Right renal pelvis (tissue), 4 donors: ENCODE measurements at places on chromosomes 1 and 21.

DNA sequence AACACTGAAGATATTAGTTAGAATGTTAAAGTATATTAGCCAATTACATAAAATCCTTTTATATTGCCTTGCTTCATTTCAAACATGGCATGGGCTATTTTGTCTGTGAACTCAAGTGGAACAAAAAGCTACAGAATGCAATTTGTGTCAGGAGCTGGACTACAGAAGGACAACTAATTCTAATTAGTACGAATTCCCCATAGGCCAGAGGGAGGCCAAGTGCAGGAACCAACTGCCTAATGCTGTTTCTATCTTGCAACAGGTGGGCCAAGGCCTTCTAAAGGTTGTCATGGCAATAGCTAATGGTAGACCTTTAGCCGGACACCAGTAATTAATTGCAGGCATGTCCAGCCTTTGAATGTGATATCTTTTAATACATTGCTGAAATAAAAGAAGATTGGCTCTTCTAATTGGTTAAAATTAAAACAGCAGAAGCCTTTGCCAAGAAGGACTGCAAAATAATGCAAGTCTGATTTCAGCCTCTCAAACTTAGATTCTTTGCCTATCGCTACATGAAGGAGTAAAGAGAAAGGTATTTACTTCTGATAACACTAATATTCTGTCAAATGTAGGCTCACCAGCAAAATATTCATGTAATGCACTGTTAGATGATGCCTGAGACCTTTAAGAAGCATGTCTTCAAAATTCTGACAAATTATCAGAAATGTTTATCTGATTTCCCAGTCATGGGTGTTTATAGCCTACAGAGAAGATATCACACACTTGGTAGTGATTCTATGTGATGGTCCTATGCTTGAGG lies 232.1 kb downstream of the LMO4 start:
- no peak for DNase-seq

DNA sequence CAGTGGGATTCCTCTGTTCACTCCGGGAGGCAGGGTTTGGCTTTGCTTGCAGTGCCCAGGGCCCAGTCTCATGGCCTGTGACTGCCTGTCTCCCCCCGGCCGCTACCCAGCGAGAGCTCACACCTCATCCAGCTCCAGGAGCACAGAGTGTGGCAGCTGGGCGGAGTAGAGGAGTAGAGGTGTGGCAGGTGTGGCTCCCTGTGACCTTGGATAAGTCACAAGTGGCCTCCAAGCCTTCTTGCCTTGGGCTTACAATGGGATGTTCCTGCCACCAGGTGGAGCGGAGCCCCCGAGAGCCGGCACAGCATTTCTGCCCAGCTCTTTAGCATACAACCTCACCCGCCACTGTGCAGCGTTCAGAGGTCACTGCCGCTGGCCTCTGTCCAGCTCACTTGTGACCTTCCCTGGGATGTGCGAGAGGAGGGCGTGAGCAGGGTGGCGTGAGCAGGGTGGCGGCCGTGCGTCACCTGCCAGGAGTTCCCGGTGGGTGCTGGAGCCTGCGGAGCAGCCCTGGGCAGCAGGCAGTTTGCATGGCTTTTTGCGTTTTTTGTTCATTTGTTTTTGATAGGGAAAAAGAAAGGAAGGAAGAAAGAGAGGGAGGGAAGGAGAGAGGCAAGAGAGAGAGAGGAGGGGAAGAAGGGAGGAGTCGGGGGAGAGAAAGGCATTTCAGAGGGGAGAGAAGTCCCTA lies 42.4 kb downstream of the CRYAA start:
- DNase-seq: no peak

DNA sequence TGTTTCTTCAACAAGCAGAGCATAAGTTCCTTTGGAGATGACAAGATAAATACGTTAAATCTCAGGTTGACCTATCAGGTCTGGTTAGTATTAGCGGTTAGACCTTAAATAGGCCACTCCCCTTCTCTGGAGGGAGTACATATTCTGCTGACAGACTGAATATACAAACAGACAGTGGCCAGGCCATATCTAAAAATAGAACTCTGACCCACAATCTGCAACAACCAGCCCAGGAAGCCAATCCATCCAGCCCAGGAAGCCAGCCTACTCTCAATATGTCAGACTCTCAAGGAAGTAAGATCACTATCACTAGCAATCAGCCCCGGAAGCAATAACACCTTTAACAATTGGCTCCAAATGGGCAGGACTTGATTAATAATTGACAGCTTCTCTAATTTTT lies 6.7 kb downstream of the IL20 start:
- no peak for DNase-seq

DNA sequence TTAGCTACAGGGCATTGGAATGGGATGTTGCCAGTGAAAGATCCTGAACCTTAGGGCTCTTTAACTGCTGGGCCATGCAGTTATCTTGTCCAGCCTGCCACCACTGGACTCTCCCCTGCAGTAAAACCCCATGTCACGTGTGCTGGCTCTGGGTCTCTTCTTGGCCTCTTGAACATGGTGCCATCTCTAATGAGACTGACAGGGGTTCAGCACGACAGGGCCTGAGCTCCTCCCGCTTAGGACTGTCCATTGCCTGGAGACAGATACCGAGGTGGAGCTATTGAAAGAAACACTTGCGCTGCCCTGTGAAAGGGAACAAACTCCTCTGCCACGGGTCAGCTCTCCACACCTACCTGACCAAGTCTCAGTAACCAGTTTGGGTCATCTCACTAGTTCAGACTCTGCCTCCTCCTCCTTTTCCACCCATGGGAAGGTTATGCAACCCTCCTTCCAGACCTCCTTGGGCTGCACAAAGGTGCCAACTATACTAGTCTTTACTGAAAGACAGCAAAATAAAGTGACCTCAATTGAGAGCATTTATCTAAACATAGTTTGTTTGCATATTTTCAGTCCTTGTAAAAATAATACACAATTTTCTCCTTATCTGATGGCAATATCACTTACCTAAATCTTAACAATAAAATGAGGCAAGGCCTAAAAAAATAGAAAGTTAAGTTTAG lies 66.0 kb downstream of the GNG12 start:
- no peak for DNase-seq

GRCh38 chr1:201608635-201609395 lies 69.9 kb downstream of the NAV1 start:
- no peak for DNase-seq

GRCh38 chr1:231480008-231480407 lies 48.5 kb upstream of the TSNAX start:
- DNase-seq: no peak

- no peak for DNase-seq
Observed at GRCh38 chr1:66464802-66465201, 69.2 kb upstream of the SGIP1 start.

DNA sequence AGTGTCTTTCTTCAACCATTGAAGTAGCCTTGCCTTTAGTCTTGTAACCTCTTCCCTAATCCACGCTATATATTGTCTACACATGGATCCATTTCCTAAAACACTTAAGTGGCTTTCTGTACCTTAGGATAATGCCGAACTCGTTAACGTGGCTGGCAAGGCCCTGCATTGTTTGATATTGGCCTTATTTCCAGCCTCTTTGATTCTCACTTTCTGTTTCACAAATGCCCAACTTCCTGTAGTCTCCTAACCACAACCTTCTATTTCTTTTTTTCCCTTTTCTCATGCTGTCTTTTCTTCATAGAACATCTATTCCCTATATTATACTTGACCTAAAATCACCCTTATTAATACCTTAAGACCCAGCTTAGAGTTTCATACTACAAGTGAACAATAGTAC lies 536.0 kb downstream of the LMO4 start:
- no peak for DNase-seq

- DNase-seq: no peak
Observed at GRCh38 chr1:39213511-39214002, 9.1 kb downstream of the MACF1 start.
